Hepatic stellate cell (primary cell): ENCODE measurements at places on chromosomes 16 and 17.

- DNase-seq, result no peak
Observed at GRCh38 chr17:61731330-61731729, 132.0 kb downstream of the BRIP1 start.

GRCh38 chr16:67429799-67430503 lies 970 bp upstream of the HSD11B2 start:
- no peak for DNase-seq

DNA sequence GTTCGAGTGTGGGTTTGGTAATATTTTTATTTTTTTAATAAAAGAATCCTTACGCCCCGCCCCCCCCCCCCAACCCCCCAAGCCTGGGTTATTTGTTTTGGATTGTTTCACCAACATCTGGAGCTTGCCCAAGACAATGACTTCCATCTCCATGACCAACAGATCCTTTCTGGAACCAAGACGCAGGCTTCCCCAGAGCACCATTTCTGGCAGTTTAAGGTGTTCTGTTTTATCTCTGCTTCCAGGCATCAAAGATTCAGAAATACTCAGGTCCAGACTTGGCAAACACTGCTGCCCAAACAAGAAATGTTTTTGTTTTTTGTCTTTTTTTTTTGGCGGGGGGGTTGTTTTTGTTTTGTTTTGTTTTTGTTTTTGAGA lies 56.1 kb downstream of the PLXDC1 start:
- no peak for DNase-seq

DNA sequence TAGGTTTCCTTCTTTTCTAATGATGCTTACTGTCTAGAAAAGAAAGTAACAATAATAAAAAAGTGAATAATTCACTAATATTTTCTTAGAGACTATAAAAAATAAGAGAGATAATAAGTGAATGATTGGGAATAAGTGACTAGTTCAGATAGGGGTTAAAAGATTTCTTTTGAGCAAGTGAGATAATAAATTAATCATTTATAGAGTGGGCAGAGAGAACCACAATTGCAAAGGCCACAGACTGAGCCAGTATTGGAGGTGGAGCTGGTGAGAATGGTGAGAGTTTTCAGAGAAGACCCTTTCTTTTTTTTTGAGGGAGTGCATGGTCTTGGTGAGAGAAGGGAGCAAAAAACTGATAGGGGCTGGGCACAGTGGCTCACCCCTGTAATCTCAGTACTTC lies 159.1 kb upstream of the SALL1 start:
- DNase-seq, result no peak

- no peak for DNase-seq
Observed at GRCh38 chr16:80862160-80862705, 57.8 kb upstream of the CDYL2 start.

DNA sequence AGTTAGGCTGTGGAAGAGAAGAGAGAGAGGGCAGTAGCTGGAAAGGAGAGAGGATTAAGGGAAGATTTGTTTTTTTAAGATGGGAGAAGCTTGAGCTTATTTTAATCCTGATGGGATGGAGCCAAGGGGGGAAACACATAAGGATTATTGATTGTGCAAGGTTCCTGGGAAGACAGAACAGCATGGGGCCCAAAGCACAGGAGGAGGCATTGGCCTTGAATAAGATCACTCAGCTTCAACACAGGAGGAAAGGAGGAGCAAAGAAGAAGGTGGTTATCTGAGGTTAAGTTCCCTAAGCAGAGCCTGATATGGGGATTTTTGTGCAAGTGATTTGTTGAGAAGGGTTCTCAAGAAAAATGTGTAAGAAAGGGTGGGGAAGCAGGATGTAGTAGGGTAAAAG lies 169.8 kb downstream of the ABCC12 start:
- DNase-seq, result no peak

DNA sequence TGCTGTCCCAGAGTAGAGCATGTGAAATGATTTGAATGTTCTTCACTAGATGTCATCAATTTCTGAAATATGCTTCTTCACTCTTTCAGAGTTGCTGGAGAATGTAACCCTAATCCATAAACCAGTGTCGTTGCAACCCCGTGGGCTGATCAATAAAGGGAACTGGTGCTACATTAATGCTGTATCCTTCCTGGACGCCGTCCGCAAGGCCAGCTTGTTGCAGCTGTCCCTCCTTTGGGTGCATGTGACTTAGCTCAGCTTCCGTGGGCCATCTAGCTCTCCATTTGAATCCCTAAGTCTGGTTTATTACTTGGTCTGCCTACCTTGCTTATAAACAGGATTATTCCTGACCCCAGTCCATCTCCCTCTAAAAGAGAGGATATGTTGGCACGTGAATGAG lies 58.8 kb downstream of the USP10 start:
- no peak for DNase-seq

DNA sequence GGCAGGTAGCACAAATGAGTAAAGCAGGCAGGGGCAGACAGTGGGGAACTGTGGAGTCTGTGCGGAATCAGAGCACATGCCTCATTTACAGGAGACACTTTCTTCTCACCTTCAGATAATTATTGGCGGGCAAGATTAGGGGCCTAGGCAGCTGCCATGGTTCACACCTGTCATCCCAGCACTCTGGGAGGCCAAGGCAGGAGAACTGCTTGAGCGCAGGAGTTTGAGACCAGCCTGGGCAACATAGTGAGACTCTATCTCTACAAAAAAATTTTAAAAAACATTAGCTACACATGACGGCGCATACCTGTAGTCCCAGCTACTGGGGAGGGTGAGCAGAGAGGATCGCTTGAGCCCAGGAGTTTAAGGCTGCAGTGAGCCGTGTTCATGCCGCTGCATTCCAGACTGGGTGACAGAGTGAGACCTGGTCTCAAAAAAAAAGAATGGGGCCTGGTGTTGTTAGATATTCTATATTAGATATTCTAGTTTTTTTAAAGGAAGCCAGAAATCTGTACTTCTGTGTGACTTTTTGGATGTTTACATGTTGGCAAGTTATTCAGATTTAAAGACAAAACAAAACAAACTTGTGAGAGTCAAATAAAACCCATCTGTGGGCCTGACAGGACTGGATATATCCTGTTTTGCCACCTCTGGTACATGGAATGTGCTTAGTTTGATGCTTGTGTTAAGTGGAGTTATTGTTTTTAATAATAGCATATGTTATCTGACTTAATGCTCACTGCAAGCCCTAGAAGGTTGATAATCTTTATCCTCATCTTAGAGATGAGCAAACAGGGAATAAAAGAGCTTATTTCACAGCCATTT lies 4.9 kb upstream of the LPCAT2 start:
- no peak for DNase-seq

- DNase-seq, result no peak
Observed at GRCh38 chr17:1053661-1054360, 56.9 kb downstream of the TIMM22 start.

- DNase-seq, result no peak
Observed at GRCh38 chr16:55248058-55248457, 75.9 kb upstream of the IRX6 start.

GRCh38 chr17:78184351-78184750 lies 2.5 kb downstream of the TK1 start:
- DNase-seq, result no peak

- DNase-seq, result no peak
Observed at GRCh38 chr16:64225036-64225435, 896.8 kb downstream of the CDH11 start.

DNA sequence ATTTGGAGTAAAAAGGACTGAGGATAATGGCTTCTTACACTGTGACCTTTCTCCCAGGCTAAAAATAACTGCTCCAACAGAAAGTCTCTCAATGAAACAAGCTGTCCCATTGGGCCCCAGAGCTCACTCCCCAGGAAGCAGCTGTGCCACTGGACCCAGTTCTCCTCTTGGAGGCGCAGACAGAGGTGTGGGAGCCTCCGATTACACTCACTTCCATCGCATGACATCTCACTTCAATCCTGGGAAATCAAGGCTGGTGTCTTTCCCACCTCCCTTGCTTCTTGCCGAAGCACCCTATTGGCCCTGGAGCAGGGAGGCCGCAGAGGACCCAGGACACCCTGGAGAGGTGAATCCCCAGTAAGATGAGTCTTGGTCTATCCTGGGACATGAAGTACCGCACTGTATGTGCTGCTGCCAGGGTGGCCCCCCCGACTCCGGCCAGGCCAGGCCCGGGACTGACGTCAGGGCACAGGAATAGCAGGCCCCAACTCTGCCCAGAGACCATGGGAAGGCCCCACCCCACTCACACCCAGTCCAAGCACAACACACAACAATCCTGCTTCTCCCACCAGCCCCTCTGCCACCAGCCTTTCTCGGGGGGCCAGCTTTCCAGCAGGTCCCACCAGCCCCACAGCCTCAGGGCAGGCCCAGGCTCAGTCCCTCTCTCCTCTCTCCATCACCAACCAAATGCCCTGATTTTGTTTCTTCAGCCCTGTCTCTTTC lies 29.5 kb downstream of the SRL start:
- peak; percentile 76 for DNase-seq

- DNase-seq, result no peak
Observed at GRCh38 chr16:20984019-20984418, 83.4 kb downstream of the LYRM1 start.

- peak; percentile 85 for DNase-seq
Observed at GRCh38 chr17:50052822-50053653, 2.9 kb upstream of the ITGA3 start.

DNA sequence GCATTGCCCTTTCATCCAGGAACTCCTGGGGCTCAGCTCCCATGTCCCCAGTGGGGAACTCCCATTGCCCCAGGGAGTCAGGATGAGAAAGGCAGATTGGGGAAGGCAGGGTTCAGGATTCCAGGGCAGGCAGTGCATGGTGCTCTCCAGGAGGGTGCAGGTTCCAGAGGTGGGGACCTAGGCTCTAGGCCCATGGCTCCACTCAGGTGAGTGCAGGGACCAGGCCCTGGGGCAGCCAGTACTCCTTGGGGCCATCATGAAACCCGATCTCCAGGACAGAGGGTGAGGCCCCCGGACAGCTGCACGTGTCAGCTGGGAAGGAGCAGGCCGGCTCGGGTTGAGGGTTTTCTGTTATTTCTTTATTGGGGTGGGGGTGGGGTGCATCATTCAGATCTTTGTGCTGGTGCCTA lies 1.3 kb upstream of the MTSS2 start:
- DNase-seq, result no peak

- no peak for DNase-seq
Observed at GRCh38 chr17:79531191-79532095, 79.4 kb downstream of the RBFOX3 start.

DNA sequence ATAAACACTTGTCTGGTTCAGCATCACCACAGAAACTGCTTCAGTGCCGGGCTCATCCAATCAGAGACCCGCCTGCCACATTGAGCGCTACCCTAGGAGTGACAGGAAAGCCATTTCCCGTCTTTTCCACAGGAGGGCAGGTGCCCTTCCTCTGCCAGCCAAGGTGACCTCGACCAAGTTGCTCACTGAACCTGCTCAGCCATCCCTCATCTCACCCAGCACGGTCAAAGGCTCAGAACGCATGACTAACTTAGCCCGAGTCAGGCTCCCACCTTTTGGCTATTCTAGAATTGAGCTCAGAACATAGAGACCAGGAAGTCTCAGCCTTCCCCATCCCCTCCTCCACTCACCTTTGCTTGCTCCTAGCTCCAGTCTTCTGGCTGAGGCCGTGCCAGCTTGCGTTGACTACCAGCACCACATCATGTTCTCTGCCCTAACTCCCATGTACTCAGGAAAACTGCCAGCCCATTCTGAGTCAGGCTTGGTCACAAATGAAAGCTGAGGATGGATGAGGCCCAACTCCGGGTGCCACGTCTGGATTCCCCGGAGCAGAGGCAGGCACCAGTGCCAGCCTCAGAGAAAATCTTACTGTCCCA lies 15.6 kb downstream of the MRPS23 start:
- no peak for DNase-seq

DNA sequence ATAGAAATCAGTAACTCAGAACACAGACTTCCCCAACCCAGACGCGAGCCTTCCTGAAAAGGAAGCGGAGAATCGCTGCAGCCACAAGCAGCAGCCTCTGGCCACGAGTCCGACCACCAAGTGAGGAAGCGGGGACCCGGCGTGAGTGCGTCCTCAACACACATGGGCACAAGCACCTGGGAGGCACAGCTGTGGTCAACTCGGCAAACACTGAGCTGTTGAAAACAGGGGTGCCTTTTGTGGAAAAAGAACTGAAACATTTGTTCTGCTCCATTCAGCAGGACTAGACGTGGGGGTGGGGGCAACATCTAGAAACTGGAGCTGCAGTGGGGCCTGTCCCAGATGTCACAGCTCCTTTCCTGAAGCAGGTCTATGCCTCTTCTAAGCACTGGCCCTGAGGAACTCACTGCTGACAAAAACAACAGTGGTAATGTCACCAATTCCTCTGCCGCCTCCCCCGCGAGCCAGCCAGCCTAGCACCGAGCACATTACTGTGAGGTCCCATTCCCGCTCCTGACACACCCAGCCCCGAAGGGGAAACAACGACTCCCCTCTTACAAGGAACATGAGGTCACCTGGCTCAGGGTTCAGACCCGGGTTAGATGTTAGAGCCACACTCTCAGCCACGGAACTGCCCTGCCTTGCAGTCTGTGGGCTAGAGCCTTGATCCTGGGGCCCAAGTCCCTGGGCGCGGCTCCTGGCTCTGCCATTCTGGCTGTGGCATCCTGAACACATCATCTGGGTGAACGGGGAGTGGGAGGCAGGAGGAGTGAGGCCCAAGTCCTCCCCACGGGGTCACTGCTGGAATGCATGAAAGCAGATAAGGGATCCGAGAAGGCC lies 29.0 kb downstream of the KDM8 start:
- no peak for DNase-seq

GRCh38 chr16:2019921-2020831 lies 591 bp downstream of the NPW start:
- DNase-seq, result no peak

DNA sequence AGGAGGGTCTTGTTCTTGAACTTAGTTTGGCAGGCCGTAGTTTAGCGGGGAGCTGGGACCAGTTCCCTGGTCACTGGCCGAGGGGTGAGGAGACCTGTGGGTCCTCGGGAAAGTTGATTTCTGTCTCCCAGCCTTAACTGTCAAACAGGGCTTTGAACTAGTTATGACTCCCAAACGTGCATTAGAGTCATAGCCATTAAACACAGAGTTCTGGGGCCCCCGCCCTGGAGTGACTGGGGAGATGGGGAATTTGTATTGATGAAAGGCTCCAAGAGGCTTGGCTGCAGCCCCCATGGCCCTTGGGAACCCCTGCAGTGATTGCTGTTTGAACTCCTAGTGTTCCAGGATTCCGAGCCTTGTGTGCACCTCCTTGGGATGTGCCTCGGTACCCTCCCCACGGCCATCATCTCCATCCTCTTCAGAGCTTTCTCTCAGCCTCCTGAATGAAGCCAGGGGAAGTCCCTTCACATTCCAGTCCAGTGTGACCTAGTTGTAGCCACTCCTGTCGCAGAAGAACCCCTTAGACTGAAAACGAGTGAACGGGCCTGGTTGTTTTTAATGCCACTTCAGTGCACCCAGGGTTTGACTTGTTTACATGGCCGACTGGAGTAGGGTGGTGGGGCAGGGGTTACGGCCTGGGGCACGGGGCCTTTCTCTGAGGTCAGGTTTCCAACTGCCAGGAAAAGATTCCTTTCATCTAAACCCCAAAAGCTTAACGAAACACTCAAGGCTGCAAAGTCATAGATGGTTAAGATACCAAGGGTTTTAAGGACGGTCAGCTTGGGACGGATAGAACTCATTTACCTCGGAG lies 1.4 kb downstream of the MPRIP start:
- no peak for DNase-seq
